ENCODE measurements at places on chromosomes 7 and 10.

GRCh38 chr7:50196719-50197118 is 103.7 kb upstream of the ZPBP start:
- DNase-seq = no peak

DNA sequence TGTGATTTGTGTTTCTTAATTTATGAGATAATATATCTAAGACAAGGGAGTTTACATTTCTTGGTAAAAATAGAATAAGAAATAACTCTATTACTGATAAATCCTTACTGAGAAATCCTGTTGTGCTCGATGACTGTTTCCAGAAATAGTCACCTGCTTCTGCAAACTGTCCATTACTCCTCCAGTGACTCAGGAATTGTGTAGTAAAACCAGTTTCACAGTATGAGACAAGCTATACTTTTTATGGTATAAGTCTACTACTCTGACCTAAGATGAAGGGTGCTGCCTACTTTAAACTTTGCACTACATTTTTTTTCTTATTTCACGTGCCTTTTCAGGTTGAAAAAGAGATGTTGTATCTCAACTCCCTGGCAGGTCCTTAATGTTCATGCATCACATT is 6.8 kb upstream of the ANKRD22 start:
- DNase-seq = no peak

- no peak for DNase-seq
Measured at GRCh38 chr10:93384006-93384405, 98.1 kb downstream of the MYOF start.

- no peak for DNase-seq
Measured at GRCh38 chr7:48168159-48168558, 3.1 kb upstream of the ABCA13 start.

DNA sequence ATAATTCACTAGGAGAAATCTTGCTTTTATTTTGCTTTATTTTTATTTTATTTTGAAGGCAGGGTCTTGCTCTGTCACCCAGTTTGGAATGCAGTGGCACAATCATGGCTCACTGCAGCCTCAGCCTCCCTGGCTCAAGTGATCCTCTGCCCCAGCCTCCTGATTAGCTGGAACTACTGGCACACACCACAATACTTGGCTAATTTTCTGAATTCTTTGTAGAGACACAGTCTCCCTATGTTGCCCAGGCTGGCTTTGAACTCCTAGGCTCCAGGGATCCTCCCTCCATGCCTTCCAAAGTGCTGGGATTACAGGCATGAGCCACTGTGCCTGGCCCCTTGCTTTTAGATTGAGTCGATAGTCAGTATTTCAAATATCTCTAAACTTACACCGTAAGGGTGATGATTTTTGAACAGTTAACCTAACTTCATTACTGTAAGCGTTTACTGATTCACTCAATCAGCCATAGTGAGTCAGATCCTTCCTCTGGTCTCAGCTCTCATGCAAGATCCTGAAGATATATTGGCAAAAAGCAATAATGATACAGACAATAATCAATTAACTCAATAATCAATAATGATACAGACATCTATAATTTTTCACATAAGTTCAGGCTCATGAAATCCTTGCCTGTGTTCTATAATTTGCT is 239.5 kb downstream of the KIAA1217 start:
- no peak for DNase-seq

GRCh38 chr10:642186-642890 is 47.1 kb downstream of the DIP2C start:
- DNase-seq = no peak

- no peak for DNase-seq
Measured at GRCh38 chr7:101859411-101860106, 42.1 kb downstream of the CUX1 start.

DNA sequence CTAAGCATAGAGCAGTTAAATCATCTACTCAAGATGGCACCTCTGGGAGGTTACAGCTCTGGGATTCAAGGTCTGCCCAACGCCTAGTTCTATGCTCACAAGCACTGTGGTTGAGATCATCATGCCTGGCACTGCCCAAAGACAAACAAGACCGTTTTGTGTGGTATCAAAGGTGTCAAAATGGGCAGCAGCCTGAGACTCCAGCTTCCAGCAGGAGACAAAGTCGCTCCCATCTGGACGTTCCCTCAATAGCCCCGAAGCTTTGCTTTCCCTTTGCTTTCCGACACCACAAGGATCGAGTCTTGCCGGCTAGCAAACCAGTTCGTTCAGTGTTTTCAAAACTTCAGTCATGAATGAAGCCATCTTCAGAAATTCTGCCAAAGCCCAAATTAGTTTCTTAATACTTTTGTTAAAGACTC is 5.1 kb downstream of the HABP2 start:
- DNase-seq = no peak

DNA sequence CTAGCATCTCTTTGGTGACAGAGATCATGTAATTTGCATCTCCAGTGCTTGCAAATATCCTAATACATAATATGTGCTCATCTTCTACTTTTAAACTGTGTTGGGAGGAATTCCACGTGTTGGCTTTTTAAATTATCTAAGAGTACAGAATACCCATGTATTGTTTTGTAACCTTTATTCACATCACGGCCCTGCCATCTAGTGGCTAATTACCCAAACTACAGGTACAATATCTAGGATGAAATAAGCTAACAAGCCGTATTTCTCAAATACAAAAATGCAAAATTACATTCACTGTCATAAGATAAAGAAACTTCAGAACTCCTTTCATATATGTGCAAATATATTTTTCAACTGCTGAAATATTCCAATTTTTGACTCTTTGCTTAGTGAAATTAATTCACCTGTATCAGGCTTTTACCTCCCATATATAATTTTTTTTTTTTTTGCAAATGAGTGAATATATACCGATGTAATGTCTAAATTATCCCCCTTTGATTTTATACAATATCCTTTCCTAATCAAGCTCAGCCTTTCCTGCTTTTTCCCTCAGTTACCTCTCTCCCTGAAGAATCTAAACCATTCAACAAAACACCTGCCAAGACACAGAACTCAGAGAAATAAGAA is 30.3 kb upstream of the LSM8 start:
- no peak for DNase-seq

DNA sequence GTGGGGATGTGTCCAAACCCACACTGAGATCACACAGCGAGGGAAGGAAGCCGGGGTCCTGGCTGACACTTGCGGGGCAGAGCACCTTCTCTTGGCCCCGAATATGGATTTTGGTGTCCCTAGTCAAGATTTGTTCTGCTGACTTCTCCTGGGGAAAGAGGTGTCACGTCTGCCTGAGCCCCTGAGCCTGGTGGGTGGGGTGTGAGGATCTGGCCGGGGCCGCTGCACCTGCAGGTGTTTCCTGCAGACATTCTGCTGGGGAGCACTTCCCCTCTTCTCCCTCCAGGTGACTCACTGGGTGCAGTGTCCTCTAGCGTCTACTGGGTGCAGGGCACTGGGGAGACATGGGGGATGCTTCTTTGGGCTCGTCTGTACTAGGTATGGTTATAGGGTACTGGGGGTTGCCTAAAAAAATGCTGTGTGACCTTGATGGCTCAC is 99.2 kb downstream of the GRK5 start:
- DNase-seq = no peak

DNA sequence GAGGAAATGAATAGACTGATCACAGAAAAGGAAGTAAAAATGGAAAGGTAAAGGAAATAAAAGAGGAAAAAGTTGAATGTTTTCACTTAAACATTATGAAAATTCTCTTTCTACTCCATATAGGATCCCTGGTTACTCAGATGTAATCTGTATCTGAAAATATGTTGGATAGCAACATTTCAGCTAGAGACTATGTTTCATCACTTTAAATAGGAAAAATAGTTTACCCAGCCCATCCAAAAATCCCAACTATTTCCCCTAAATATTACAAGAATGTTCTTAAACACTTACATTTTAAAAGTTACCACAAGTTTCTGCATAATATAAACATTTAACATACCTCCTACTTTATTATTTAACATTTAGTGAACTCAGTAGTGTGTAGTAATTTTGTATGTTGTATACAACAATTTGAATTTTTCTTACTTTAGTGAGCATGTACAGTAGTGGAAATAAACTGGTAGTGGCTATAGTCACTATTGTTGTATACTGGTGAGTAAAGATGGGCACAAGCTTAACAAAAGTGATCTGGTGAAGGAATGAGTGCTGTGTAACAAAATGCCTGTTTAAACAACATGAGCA is 27.1 kb downstream of the SLF2 start:
- no peak for DNase-seq

- no peak for DNase-seq
Measured at GRCh38 chr7:3880228-3880987, 579.4 kb downstream of the SDK1 start.

GRCh38 chr10:24908793-24909423 is 43.5 kb downstream of the PRTFDC1 start:
- DNase-seq = no peak

GRCh38 chr7:148696787-148697186 is 1.9 kb upstream of the CUL1 start:
- no peak for DNase-seq

DNA sequence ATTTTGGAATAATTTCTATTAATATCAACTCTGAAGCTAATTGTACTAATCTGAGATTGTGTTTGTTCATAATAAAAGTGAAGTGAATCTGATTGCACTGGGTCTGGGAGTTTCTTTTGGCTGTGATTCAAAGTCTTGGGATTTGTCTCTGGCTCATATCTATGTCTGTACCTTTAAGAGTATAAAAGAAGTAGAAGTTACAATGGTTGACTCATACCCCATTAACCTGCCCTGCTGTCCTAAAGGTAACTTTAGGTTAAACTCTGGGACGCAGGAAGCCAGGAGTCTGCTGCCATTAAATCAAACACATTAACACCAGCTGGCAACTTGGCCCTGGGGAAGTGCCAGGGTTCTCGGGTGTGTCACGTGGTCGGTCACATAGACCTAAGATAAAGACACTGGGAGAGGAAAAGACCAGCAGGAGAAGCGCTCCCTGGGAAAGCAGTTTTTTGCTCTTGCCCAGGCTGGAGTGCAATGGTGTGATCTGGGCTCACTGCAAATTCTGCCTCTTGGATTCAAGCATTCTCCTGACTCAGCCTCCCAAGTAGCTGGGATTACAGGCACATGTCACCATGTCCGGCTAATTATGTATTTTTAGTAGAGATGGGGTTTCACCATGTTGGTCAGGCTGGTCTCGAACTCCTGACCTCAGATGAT is 17.8 kb downstream of the SCD start:
- DNase-seq = peak; percentile 50

GRCh38 chr10:123991611-123992570 is 100.3 kb upstream of the CPXM2 start:
- DNase-seq = no peak

DNA sequence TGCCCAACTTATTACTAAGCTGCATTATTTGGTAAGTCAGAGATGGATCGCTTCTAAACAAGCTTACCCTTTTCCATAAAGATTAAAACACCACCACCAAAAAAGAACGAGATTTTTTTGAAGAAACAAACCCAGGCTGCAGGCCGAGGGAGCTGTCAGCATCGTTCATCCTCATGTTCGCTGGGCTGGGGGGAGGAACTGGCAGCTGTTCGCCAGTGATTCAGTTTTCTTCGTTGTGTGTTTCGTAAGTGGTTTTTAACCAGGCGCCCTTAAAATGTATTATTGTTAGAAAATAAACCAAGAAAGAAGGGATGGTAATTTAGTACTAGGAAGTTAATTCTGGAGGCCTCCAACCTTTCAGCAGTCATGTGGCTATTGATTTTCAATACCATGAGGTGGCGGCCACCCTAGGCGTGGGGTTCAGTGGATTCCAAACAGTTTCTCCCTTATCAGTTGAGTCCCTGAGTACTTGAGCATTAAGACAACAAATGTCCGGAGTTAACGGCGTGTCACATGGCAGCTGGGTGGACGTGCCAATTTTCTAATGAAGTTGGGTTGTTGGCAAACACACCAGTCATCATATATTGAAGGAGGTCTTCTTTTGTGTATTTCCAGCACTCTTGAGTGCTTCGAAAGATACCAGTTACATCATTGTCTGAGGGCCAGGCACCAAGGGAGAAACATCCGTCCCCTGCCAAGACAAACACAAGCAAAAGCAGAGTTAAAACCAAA is 173.2 kb downstream of the EBF3 start:
- no peak for DNase-seq

DNA sequence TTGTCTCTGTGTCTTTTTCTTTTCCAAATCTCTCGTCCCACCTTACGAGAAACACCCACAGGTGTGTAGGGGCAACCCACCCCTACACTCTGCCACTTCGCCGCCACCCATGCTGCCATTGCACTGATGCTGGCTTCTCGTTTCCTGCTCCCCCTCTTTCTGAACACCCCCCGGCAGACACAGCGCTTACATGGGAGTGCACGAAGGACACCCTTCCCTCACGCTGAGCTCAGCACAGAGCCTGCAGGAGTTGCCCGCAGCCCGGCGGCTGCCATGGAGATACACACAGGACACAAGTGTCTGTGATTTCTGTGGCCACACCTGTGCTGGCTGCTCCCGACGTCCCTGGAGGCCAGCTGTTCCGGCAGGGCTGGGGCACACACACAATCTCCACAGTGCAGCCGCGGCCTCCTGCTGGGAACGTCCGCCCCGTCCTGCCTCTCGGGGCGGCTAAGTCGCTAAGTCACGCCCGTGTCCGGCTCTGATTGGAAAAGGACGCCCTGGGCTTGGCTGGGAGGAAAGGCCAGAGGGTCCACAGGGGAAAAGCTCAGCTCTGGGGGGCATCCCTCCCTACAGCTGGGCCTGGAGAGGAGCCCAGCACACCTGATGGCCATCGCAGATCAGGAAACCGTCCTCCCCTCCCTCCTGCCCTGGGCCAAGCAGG is 349.8 kb downstream of the PTPRN2 start:
- DNase-seq = no peak

DNA sequence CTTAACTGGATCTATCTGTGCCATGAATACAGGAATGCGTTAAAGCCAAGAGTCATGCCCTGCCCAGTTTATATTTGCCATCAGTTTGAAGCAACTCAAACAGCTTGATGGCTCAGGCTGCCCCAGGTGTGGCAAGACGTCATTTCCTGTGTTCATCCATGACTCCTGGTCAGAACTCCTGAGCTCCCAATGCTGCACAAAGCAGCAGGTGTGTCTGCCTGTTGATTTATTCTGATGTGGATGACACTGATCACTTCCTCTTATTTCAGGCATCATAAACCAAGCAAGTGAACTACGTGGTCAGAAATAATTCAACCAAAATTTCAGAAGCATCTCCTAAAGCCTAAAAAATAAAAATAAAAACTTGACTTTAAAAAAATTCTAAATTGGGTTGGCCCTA is 68.5 kb downstream of the EZH2 start:
- DNase-seq = no peak

Measured in left renal cortex interstitium (tissue), 4 donors.